Epithelial cell of esophagus (primary cell): ENCODE measurements at places on chromosomes 5 and 9.

- no peak for DNase-seq
These were observed 92.8 kb upstream of the ELL2 start for GRCh38 chr5:96054311-96055030.

GRCh38 chr9:131609099-131609830 lies 63.9 kb downstream of the PRRT1B start:
- peak; percentile 69 for DNase-seq

DNA sequence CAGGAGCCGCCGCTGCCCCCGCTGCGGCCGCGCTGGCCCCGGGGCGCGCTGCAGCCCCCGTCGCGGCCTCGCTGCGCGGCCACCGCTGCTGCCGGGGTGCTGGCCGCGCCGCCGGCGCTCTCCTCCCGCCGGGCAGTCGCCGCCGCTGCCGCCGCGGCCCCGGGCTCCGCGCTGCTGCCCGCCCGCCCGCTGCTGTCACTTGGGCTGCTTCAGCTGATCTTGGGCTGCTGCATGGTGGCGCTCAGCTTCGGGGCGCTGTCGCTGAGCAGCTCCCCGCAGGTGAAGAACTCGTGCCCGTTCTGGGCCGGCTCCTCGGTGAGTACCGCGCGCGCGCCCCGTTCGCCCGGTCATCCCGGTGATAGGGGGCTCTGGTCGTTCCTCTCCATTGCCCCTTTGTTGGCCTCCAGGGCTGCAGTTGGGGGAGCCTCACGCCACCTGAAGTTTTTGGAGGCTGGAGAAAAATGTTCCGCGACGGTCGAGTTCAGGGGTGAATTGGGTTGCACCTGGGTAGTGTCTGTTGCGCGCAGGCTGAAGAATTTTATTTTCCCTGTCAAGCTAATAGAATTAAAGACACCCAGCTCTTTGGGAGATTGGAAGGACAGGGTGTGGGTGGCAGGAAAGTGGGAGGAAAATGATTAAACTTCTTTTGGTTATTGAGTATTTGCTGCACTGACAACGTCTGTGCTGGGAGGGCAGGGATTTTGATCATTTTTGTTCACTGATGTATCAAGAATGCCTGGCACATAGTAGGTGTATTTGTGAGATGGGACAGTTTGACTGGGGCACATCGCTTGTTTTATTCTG lies 596 bp downstream of the ENTREP1 start:
- peak; percentile 23 for DNase-seq

- no peak for DNase-seq
These were observed 17.1 kb downstream of the CTNNA1 start for GRCh38 chr5:138770291-138770690.

DNA sequence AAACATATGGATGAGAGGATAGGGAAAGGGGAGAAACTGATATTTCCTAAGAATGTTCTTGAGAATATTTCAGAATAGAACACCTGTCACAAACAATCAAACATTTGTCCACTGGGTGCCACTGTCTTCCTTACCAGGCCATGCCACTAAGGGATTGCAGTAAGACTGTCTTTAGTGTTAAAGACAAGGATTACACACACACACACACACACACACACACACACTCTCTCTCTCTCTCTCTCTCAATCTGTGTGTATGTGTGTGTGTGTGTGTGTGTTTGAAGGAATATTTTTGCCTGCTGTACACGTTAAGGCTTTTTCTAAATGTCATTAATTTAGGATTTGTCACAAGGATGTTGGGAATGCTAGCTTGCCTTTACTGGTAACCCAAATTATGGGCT lies 54.4 kb downstream of the CCDC192 start:
- peak; percentile 76 for DNase-seq

GRCh38 chr9:94026816-94027215 lies 57.4 kb upstream of the PTPDC1 start:
- DNase-seq: no peak

DNA sequence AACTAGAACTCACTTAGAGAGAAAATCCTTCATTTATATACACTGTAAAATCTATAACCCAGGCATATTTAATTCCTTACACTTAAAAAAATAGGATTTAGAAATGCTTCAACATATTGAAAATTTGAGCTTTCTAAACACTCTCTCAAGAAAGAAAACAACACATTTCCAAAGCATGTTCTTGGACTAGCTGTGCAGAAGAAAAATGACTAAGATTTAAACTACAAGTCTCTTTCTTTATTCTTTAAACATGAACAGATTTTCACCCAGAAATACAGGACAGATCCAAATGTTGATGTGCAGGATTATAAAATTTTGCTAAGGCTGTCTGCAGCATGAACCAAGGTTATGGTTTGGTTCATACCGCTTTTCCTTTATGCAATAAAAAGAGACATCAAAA lies 77.7 kb upstream of the TUSC1 start:
- no peak for DNase-seq

- DNase-seq: no peak
These were observed 891.1 kb upstream of the CTNND2 start for GRCh38 chr5:12795333-12795663.

- DNase-seq: no peak
These were observed at the start of gene LCN12 for GRCh38 chr9:136951541-136952320. Gene LCN12 (plus strand): TSS chr9:136952273. CDS start chr9:136952328, 55 bp downstream.

- no peak for DNase-seq
These were observed 4.7 kb downstream of the QSOX2 start for GRCh38 chr9:136240941-136241340.

DNA sequence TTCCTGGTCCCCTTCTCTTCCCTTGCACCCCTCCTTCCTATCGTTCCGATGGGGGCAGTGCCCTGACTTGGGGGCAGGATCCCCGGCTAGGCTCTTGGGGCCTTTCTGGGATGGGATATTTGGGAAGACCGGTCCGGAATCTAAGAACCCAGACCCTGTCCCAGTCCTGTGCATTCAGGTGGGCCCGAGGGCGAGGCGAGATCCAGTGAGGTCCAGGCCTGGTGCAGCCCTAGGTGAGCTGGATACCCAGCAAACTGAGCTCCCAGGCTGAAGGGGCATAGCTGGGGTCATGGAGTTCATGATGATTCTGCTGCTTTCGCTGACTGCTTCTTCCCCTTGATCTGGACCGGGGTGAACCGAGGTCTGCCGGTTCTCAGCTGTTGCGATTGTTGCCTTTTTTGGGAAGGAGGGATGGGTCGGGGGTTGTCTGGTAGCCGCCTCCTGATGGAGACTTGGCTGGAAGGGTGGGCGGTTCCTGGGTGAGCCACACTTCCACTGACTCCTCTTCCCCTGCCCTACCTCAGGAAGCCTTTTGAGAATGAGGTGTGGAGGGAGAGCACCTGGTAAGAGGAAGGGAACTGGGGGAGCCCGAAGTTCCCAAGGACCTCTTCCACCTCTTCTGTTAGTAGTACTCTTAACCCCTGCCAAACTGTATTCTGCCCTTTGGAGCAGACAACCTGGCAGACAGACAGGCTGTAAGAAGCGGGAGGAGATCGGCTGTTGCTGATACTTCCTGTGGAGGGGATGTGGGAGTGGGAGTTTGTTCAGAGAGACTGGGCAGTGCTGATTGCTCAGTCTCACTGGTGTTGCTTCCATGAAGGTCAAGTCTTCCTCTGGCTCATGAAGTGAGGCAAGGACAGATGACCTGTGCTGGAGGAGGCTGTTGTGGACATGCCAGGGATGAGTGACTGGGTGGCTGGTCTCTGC lies 1.0 kb downstream of the LRRC8A start:
- DNase-seq: peak; percentile 50

- peak; percentile 46 for DNase-seq
These were observed 19.4 kb downstream of the GARNL3 start for GRCh38 chr9:127283917-127284497.

GRCh38 chr5:94562327-94562971 lies 56.0 kb downstream of the KIAA0825 start:
- peak; percentile 67 for DNase-seq

DNA sequence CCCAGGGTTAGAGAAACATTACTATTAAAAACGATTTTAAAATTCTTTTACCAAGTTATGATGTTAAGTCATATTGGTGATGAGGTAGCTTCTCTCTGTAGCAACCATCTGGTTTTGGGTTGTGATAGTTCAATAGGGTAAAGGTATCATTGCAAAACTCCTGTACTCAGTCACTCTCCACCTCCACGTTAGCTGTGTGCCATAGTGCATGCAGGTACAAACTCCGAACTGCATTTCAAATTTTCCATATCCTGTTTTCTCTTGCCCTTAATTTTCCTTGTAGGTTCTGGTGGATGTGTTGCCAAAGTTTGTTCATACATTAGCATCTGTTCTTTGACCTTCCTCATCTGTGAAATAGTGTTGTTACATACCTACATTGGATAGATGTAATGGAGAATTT lies 53.1 kb upstream of the ARRDC3 start:
- DNase-seq: no peak

GRCh38 chr9:134913713-134914500 lies 3.8 kb downstream of the FCN1 start:
- no peak for DNase-seq

GRCh38 chr5:143772621-143773020 lies 39.3 kb upstream of the HMHB1 start:
- DNase-seq: no peak

GRCh38 chr5:96968074-96968473 lies 32.2 kb downstream of the LNPEP start:
- DNase-seq: peak; percentile 44

GRCh38 chr5:1152156-1152555 lies 40.3 kb upstream of the SLC12A7 start:
- DNase-seq: no peak

DNA sequence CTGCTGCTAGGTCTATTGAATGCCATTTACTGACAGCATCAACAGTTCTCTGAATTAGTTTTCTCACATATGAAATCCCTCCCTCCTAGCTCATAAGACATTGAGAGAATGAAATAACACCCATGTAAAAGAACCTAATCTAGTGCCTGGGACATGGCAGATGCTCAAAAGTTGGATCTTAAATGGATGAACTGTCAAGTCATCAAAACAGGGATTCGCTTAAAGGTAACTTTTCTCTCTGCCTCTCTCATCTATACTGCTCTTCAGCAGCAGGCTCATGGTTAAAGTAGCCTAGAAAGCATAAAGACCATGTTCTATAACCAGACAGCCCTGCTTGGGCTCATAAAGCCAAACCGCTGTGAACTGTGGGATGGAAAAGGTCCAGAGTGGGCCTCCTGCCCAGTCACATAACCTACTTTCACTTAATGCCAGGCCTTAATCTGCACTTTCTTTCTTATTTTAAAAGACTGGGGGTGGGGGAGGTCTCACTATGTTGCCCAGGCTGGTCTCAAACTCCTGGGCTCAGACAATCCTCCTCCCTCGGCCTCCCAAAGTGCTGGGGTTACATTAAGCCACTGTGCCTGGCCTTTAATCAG lies 3.7 kb downstream of the TMEM245 start:
- no peak for DNase-seq

DNA sequence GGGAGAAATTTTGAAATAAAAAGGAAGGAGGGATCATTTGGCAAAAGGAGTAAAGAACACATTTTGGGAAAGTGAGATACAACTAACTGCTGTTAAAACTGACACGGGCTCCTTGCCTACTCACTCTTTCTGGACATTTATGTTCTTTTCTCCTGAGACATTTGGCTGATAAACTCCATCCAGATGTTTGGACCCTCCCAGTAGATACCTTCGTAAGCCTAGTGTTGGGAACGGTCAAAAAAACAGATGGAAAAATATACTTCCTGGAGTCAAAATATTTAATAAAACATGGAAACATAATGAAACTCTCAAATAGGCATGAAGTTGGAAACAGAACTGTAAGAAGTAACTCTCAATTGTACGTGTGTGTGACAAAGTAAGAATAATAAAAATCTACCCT lies 360.1 kb upstream of the RIOK2 start:
- DNase-seq: no peak

DNA sequence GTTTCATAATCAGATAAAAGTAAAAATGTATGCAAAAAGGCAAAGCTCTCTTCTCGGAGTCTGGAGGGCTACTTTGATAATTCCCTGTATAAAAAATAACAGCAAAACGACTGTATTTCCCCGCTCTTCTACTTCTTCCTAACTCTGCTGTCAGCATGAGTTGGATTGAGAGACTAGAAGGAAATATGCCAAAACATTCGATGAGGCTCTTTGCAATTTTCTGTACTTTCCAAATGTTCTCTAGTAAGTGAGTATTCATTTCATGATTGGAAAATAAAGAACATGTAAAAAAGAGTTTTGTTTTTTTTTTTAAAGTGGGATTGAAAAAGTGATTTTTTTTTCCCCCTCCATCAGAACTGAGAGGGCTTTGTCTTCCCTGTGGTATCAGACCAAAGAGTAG lies 677.5 kb downstream of the ACTL7B start:
- no peak for DNase-seq

DNA sequence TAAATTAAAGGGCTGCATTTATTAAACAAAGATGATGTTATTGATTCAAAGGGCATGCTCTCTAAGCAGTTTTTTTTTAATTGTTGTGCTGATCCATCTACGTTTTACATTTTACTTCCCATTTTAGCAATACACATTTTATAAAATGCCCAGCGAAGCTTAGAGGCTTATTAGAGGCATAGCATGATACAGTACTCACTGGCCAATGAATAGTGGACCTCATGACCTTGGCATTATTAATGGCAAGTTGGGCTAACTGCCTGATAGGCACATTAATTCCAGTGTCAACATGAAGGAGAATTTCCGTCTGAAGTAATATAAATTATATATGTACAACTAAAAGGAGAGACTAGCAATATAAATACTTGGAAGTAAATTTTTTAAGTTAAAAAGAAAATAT lies 837.2 kb downstream of the EFNA5 start:
- DNase-seq: no peak

DNA sequence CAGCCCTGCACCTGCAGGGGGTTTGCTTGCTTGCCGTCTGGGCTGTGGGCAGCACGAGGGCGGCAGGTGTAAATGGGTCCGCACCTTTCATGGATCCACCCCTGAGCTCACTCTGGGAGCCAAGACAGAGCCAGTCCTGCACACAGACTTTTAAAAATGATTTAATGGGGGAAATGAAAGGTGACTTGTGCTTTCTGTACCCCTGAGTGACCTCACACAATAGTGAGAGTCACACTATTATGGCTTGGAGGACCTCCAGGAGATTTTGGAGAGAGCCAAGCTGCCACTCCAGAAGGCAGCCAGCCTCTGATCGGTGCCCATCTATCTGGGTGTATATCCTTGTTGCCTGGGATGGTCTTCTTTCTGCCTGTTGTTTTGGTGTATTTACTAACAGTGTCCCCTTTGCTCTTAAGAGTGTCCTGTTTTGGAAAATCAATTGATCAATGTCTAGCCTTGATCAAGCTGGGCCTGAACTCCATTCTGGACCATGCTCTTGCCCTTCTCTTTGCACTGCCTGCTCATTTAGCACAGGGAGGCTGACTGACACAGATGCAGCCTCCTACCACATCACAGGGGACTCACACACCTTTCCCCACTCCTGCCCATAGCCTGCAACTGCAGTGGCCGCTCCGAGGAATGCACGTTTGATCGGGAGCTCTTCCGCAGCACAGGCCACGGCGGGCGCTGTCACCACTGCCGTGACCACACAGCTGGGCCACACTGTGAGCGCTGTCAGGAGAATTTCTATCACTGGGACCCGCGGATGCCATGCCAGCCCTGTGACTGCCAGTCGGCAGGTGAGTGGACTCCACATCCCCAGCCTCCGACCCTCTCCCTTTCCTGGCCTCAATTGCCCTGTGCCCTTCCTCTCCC lies 29.5 kb downstream of the LAMC3 start:
- DNase-seq: no peak

GRCh38 chr5:122355324-122355723 lies 43.3 kb downstream of the SNCAIP start:
- no peak for DNase-seq
